Activated T-helper 1 cell treated with Interleukin-2 at 50 U/mL for 16 hours (primary cell): ENCODE measurements at places on chromosomes 2 and 18.

DNA sequence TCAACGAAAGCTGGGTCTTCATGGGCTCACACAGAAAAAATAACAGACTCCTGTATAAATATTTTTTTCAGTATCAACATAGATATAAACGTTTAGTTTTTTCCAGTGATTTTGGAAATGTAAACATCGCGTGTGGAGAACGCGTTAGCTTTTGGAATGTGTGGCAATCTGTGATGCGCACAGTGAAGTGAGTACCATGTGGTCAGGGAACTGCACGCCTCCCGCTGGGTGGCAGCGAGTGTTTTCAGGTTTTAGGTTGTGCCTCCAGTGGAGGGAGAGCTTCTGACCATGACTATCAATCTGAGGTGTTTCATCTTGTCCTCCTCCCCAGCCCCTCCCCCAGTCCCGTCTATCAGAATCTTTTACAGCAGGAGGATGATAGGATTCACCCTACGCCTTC lies 127.8 kb downstream of the ARHGAP28 start:
- no peak for DNase-seq

DNA sequence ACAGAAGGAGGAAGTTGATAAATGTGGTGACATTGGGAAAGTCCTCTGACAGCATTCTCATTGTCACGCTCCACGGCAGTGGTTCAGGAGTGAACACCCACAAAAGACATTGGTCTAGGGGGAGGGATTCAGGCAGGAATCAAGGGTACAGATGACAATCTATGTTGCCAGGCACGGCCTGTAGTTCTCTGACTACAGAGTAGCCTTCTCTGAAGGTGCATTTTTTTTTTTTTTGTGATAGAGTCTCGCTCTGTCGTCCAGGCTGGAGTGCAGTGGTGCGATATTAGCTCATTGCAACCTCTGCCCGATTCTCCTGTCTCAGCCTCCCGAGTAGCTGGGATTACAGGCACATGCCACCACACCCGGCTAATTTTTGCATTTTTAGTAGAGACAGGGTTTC lies 7.4 kb upstream of the MOB1A start:
- DNase-seq, result no peak

- no peak for DNase-seq
Measured at GRCh38 chr2:25256488-25256875, 85.2 kb downstream of the DNMT3A start.

GRCh38 chr18:69556228-69556627 lies 155.5 kb downstream of the DOK6 start:
- no peak for DNase-seq

- DNase-seq, result no peak
Measured at GRCh38 chr2:71937396-71937795, 210.3 kb downstream of the CYP26B1 start.
